ENCODE measurements at places on chromosomes 2 and 18. TPM values are rescaled to one million over a fixed set of nuclear protein-coding genes. Genes with fewer than 3 reads are reported as not detected.

SH3RF3 gene
- total RNA-seq, result 53.5 TPM

NCKAP5 gene
- 0.75 TPM for total RNA-seq

RGPD3 gene
- total RNA-seq, result 0.75 TPM

ELOA2 gene
- total RNA-seq, result not detected

MDH1B gene
- not detected for total RNA-seq

DNA sequence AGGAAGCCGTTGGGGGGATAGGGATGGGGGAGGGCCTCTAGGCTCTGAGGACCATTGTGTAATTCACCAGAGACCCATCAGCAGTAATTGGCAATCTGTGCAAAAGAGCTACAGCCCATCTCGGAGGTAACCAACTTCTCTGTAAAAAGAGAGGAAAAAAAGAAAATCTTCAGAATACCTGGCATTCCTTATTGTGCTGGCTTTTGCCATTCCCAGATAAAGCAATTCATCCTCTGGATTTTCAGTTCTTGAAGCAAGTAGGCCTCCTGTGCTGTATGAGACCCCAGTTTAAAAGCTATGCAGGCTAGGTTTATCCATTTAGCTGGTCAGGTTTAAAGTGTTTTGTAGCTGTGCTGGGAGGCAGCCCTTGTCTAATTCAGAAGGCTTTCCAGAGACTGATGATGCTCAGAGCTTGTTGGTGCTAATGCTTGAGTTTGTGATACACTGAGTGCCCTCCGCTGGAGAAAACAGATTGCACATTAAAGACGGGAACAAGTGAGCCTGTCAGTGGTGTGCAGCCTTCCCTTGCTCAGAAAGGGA, at the start of gene LRRTM4:
TSS of gene LRRTM4 (minus strand) at position 446 of the 540 bp plus-strand sequence.
- no peaks in the 10 kb centered on the region for H3K4me1 ChIP-seq
- H3K27ac ChIP-seq, result no peak within 1 kb of the TSS
- no peak for DNase-seq
- no peaks in the 10 kb centered on the region for H3K27me3 ChIP-seq
- H3K36me3 ChIP-seq, result no peaks in the 10 kb centered on the region
- H3K4me3 ChIP-seq, result no peak within 1 kb of the TSS

DNA sequence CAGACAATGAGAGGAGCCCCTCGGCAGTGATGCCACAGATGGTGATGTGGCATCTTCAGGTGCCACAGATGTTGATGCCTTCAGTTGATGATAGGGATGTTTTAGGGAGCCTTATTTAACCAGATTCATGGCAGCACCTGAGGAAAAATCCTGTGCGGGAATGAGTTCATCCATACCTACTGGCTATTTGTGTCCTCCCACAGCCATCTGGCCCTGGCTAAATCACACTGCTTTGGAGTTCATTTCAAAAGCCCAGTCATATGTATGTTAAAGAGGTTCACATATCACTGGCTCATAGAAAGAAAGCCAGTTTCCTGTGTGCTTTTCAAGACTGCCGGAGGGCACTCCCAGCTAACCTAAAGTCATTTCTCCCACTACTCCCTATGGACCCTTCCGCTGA, 131.3 kb downstream of the MCFD2 start:
- no peaks in the 10 kb centered on the region for H3K27me3 ChIP-seq
- H3K4me3 ChIP-seq, result no peak overlapping the region
- peaks cover 19% of the 10 kb centered on the region for H3K4me1 ChIP-seq

DNA sequence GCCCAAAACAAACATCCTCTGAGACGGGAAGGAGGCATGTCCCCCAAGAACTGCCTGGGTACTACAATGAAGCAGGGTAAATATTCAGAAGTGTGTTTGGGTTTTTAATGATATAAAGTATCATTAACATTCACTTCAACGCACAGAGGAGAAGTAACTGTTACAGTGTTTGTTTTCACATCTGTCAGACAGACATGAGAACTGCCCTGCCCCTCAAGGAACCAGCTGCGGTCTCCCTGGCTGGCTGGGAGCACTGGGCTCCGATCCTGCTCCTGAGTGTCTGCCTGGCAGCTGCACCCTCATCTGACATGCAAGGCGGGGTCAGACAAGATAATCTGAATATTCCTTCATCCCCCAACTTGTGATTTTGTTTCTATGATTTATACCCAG, 75.6 kb downstream of the MBP start:
- H3K4me1 ChIP-seq, result peaks cover 3% of the 10 kb centered on the region
- no peak overlapping the region for H3K4me3 ChIP-seq
- DNase-seq, result no peak

- no peaks in the 10 kb centered on the region for H3K27me3 ChIP-seq
- H3K4me3 ChIP-seq, result no peak overlapping the region
- DNase-seq, result no peak
- no peaks in the 10 kb centered on the region for H3K36me3 ChIP-seq
- H3K27ac ChIP-seq, result no peak overlapping the region
Observed at GRCh38 chr2:212392043-212392442, 146.6 kb downstream of the ERBB4 start.

- H3K36me3 ChIP-seq, result no peaks in the 10 kb centered on the region
- H3K27ac ChIP-seq, result no peak overlapping the region
- DNase-seq, result no peak
- H3K4me1 ChIP-seq, result no peaks in the 10 kb centered on the region
- H3K4me3 ChIP-seq, result no peak overlapping the region
Observed at GRCh38 chr2:172995323-172996244, 80.1 kb upstream of the MAP3K20 start.

GRCh38 chr2:138601458-138602165, 100.0 kb downstream of the SPOPL start:
- no peak for DNase-seq
- no peaks in the 10 kb centered on the region for H3K27me3 ChIP-seq
- H3K4me1 ChIP-seq, result no peaks in the 10 kb centered on the region

DNA sequence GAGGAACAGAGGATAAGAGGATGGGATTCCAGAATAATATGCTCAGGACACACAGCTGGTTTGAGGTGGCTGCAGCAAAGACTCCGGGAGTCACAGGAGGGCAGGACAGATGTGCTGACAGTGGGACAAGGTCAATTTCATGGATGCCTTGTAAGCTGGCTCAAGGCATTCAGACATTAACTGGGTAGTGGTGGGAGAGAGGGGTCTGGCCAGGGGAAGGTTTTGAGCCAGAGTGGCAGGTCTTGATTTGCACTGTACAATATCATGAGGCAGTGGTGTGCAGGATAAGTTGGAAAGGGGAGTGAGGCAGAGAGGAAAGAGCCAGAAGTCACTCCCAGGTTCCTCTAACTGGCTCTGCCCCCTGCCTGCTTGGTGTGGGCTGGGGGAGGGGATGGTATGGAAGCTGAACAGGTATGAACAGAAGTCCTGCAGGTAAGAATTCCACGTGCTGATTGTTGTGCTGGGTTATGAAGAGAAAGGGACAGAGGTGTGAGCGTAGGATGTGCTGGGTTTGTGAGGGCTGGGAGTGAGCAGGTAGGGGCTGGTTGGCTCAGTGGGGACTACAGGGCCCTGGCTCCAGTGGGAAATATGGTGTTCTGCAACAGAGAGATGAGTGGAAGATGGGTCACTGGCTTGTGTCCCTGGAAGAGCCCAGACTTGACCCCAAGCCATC, 141.7 kb upstream of the COPS8 start:
- no peak overlapping the region for H3K4me3 ChIP-seq
- H3K27ac ChIP-seq, result no peak overlapping the region
- H3K4me1 ChIP-seq, result no peaks in the 10 kb centered on the region
- H3K36me3 ChIP-seq, result no peaks in the 10 kb centered on the region
- H3K27me3 ChIP-seq, result no peaks in the 10 kb centered on the region

DNA sequence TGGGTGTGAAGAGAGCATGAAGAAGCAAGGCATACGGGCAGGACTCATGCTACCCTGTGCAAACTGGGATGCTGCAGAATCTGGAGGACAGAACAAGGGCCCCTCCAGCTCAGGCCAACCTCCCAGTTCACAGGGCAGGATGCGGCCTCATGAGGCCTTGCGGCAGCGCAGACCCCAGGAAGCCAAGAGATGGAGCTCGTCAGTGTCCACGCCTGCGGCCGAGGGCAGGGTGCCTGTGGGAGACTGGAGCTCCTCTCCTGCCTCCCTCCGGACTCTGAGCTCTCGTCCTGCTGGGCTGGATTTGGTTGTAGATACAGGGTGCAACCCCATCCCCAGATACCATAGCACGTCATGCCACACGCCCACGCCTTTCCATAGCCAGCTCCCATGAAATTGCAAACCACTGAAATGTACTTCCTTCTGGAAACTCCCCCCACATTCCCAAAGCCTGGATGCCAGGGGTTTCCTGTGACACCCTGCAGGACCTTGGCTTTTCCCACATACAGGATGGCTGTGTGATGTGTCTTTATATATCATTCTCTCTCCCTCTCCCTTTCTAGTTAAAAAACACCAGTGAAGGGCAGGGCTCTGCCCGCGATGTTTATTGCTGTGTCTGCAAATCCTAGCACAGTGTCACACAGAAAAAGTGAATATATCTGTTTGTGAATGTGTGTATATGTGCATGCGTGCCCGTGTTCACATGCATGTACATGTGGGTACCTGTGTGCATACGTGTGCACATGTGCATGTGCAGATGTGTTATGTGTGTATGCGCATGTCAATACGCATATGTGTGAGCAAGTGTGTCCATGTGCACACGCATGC, 12.3 kb upstream of the SNTG2 start:
- H3K27me3 ChIP-seq, result no peaks in the 10 kb centered on the region
- no peak for DNase-seq
- H3K36me3 ChIP-seq, result no peaks in the 10 kb centered on the region
- H3K4me1 ChIP-seq, result no peaks in the 10 kb centered on the region

DNA sequence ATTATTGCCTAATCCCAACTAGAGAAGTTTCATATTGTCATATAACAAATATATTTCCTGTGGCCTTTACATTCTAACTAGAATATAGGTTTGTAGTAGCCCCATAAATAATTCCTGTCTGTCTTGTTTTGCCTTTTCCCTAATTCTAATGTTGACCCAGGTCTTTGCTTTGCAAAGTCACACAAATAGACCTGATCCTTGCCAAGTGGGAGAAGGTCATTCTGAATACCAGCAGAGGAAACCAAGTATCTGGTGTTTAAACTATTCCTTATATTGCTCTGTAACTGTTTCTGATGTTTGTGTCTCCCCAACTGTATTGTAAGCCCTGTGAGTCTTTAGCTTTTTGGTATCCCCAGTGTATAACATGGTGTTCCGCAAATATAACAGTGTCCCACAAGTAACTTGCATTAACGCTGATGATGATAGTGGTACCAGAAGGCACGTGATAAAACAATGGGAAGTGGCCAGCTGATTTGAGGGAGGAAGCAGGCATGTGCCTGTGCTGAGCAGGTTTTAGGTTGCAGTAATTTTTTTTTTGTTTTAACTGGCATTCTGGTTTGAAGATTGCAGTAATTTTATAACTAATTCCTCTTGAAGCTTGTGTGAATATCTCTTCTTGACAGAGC, 11.1 kb downstream of the HADHB start:
- H3K4me3 ChIP-seq, result no peak overlapping the region
- H3K27me3 ChIP-seq, result no peaks in the 10 kb centered on the region
- DNase-seq, result no peak
- H3K4me1 ChIP-seq, result no peaks in the 10 kb centered on the region

GRCh38 chr2:137002896-137003295, 237.6 kb downstream of the THSD7B start:
- no peaks in the 10 kb centered on the region for H3K4me1 ChIP-seq
- H3K36me3 ChIP-seq, result no peaks in the 10 kb centered on the region
- no peak overlapping the region for H3K4me3 ChIP-seq
- H3K27ac ChIP-seq, result no peak overlapping the region
- DNase-seq, result no peak
